Natural killer cell treated with Interleukin-12 subunit alpha and Interleukin-12 subunit beta and Interleukin-15 and Interleukin-18, amount 100 ng/mL, for 72 hours (primary cell): ENCODE measurements at places on chromosomes 2 and 18. TPM values are rescaled to one million over a fixed set of nuclear protein-coding genes. Genes with fewer than 3 reads are reported as not detected.

DNA sequence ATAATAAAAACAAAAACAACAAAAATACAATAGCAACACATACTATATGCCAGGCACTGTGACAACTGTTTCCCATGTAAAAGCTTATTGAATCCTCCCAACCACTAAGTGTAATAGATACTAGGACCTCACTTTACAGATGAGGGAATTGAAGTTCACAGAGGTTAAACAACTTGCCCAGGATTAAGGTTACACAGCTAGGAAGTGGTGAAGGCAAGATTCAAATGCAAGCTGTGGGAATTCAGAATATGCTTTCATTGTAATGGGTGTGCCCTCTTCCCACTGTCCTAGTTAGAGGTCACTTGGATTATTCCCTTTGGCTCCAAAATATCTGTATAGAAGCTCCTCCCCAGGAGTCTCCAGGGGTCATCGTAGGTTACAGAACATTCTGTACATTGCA, 231.1 kb downstream of the MREG start:
- no peak for DNase-seq

- no peak for DNase-seq
Observed at GRCh38 chr2:20612925-20613916, 37.7 kb downstream of the HS1BP3 start.

DNA sequence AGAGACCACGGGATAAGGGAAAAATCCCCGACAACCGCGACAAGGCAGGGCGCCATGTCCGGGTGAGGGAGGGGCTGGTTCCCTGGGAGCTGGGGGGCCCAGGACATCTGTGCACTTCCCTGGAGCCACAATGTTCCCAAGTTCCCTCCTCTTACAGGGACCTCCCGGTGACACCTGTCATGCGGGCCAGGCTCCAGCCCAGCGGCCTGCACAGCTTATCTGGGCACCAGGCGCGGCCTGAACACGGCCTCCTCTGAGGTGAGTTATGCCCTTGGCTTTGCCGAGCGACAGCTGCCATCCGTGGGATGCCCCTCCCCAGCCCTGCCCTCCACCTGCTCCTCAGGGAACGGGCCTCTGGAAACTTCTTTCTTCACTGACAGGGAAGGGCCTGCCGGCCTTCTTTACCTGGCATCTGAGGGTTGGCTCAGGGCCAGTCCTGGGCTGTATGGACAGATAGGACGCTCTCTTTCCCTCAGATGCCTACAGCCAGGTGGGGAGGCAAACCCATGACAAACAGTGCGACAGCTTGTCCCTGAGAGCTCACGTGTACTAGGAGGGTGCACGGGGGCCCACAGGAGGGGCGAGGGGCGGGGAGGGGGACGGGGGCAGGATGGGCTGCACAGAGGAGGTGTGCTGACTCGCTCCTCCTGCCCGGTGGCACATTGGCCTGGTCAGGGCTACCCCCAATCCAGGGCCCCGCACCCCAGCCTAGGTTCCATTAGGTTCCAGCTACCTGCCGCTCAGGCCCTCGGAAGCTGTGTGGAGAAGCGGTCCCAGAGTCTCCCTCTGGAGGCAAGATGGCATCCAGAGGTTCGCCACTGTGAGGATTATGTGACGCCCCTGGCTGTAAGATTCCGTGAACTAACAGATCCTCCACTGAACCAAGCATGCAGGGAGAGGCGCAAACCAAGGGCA, 34.9 kb upstream of the HPCAL1 start:
- DNase-seq, result no peak

DNA sequence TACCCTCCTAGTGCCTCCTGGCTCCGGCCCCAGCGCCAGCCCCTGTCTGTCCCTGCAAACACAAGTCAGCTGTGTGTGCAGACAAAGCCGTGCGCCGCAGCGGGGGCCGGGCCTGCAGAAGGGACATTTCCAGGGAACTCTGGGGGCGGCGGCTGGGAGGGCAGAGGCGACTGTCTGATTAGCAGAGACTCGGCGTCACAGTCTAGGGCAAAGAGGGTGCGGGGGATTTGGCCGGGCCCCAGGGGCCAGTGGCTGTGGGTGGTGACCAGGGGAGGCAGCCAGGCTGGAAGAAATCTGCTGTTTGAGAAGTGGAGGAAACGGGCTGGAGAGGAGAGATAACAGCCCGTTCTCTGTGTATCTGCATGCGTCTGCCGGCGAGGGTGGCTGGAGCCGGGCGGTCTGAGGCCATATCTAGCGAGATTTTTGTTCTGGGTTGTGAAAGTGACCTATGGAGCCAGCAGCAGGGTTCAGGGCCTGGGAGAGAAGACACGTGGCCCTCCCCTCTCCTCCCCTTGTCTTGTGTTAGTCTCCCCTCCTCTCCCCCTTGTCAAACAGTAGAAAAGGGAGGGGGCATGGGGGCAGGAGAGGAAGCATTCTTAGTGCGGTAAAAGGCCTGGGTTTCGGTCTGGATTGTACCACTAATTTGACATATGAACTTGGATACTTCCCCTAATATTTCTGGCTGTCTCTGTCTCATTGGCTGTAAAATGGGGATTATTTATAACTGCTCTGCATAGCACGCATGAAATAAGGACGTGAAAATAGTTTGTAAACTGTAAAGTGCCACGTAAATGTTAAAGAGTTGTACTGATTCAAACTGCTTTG, 169.4 kb downstream of the SMAD7 start:
- no peak for DNase-seq

DNA sequence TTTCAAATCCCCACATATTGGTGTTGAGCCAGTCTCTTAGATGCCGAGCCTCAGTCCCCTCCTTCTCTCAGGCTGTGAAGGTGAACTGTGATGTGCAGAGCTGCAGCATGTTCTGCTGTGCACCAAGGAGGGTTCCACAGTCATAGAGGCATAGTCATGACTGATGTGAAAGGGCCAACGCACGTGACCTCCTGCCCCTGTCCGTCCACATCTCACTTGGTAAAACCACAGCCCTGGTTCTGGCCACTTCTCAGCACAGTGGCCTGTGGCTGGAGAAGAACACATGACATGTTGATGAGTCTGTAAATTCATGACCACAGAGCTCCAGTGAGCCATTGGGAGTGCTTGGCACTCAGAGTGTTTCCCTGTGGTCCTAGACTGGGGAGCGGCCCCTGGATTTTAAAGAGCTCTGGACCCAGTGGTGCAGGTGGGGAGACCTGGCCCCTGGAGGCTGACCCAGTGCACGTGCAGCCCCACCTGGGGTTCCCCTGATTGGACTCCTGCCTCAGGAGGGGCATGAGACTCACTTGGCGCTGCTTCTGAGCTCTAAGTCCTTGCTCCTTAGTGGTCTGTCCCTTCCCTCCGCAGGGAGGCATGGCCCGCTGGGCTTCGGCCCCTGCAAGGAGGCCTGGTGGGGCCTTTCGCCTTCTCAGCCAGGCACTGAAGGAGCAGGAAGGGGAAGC, 25.3 kb downstream of the INPP4A start:
- no peak for DNase-seq

The CYTIP gene
- total RNA-seq, result 1,319 TPM

The ACKR3 gene
- 0.33 TPM for total RNA-seq
